ENCODE measurements at places on chromosomes 2 and 18.

- no peak for DNase-seq
These were observed 41.8 kb downstream of the PTGR3 start for GRCh38 chr18:75167137-75167536.

GRCh38 chr2:102478686-102479470, 5.9 kb downstream of the SLC9A4 start:
- DNase-seq, result no peak

- DNase-seq, result peak; percentile 42
These were observed 106.0 kb upstream of the TAF1B start for GRCh38 chr2:9737053-9737875.

GRCh38 chr2:117323331-117323730, 491.2 kb upstream of the DDX18 start:
- no peak for DNase-seq

GRCh38 chr2:10614124-10614523, 75.7 kb downstream of the NOL10 start:
- no peak for DNase-seq

DNA sequence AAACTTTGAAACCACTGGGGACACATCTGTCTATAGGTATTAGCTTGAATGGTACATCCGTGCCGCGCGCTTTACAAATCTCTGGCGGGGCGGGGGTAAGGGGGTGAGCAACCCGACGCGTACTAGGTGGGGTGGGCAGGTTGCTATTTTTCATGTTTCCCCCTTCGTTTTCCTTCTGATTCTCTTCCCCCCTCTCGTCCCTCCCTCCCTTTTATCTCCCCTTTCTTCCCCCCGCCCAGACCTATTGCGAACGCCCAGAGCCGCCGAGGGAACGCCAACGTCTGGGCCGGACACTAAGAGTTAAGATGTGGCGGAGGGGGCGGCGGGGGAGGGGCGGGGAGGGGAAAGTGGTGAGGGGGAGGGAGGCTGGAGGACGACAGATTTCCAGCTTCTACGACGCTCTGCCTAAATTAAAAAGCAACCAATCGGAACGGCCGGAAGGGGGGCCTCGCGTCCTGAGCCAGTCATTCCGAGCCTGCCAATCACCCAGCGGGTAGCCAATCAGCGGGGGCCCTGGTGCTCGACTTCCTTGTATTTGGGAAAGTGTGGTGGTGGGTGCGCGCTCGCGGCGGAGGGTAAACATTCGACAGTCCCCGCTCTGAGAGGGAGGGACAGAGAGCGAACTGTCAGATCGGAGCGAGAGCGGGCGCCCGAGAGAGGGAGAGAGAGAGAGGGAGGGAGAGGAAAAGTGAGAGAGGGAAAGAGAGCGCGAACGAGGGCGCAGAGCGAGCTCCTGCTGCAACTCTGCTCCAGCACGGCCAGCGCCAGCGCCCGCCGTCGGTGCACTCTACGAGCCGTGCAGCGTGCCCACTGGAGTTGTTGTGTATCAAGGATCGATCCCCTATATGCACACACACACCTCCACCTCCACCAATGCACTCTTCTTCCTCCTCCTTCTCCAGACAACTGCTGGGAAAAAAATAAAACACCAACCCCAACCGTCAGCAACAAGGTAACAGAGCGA, at the start of gene POU3F3:
TSS of gene POU3F3 (plus strand) at position 582 of the 964 bp plus-strand sequence. CDS start 1,396 bp downstream, outside the sequence.
- DNase-seq, result peak; percentile 9

- DNase-seq, result no peak
These were observed 30.2 kb downstream of the MAP3K2 start for GRCh38 chr2:127357591-127357990.

GRCh38 chr2:180038997-180039396, 31.9 kb upstream of the CWC22 start:
- DNase-seq, result no peak

GRCh38 chr2:229601396-229601795, 113.0 kb downstream of the DNER start:
- no peak for DNase-seq

DNA sequence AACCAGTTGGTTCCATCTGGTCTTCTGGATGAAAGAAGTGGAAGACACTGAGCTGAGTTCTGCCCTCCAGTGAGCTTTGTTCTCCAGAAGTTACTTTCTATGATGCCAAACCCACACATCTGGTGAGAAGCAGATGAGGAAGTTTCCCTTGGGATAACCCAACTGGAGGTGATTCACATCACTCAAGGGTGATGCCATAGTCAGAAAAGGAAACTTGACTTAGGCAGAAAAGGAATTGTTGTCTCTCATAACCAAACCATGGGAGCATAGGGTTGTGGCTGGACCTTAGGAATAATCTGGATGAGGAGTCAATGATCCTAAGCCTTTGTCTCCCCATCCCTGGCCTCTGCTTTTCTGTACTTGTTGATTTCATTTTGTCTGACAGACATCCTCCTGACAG, 43.7 kb downstream of the CDC42EP3 start:
- DNase-seq, result peak; percentile 58

DNA sequence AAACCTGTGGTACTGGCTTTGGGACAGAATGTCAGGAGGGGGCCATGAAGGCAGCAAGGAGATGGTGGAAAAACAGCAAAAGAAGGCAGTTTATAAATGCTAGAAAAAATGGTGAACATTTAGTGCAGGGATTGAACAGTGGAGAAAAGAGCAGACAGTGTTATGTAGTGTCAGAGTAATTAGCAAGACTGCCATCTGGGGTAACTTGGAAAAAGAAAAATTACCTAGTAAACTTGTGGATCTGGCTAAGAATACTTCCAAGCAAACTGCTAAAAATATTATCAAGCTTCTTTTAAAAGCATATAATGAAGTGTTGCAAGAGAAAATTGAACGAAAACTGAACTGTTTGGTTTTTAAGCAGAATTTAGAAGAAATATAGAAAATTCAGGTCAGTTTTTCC, 267.8 kb downstream of the INSIG2 start:
- no peak for DNase-seq

DNA sequence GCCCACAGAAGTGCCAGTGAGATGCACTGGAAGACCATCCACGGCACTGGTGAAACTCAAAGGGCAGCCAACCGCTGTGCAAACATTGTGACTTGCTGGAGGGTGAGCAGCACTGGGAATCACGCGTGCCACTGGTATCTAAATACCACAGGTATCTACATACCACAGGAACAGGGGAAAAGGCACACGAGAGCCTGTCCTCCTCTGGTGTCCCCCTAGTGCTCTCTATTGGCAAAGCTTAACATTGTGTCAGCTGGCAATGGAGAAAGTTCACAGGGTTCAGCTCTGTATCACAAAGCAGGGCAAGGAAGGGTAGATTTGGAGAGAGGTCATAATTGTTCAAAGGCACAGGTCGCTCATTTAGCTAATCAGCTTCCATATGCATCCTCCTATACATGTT, 12.6 kb upstream of the SEC11C start:
- DNase-seq, result no peak

DNA sequence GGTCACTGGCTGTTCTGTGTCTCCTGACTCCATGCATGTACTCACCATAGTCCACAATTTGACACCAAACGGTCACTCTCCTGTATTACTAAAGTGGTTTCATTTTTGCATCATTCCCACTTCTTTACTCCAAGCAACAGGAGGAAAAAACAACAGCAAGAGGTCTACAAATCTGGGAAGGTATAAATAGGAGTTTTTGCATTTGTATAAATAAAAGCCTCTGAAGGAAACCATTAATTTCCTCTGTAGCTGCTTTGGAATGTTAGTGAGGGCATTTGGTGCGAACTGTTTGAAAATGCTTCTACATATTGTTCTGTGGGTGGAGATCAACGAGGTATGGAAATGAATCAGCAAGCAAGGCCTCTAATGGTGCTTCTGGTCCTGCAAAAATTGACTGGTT, 148.5 kb upstream of the DLX2 start:
- peak; percentile 80 for DNase-seq

GRCh38 chr2:1370461-1370860, 42.8 kb upstream of the TPO start:
- DNase-seq, result no peak

- peak; percentile 13 for DNase-seq
These were observed 51.9 kb downstream of the SLC14A2 start for GRCh38 chr18:45667056-45667736.

DNA sequence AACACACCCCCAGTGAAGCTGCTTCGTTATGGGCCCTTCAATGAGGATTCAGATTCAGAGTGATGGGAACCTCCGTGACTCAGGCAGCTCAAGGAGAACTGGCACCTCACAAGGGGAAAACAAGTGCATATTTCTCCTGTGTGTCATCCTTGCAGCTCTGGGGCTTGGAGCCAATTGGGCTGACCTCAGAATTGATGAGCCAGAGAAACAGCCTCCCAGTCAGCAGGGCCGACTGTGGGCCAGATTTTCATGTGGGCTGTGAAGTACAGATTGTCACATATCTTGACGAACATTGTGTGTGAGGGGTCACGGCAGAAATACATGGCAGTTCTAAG, 189.6 kb upstream of the SP5 start:
- peak; percentile 95 for DNase-seq

GRCh38 chr18:29383311-29384273, 1206.7 kb upstream of the CDH2 start:
- peak; percentile 24 for DNase-seq

DNA sequence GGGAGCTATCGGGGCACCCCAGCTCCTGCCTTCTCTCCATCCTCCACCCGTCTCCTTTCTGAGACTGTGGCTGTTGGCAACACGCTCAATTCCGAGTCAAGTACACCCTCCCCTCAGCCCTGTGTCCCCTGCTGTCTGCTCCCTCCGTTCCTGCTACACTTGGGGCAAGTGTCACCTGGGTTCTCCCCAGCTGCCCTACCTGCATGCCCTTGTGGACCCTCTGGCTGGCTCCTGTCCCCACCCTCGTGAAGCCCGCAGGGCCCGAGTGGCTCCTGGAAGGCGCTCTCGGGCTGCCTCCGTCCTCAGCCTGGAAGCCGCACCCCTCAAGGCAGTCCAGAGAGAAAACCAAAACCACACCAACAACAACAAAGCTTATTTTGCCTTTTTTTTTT, 33.9 kb downstream of the PDIA6 start:
- DNase-seq, result no peak

- peak; percentile 6 for DNase-seq
These were observed 168.5 kb downstream of the DPP4 start for GRCh38 chr2:161905389-161906046.

DNA sequence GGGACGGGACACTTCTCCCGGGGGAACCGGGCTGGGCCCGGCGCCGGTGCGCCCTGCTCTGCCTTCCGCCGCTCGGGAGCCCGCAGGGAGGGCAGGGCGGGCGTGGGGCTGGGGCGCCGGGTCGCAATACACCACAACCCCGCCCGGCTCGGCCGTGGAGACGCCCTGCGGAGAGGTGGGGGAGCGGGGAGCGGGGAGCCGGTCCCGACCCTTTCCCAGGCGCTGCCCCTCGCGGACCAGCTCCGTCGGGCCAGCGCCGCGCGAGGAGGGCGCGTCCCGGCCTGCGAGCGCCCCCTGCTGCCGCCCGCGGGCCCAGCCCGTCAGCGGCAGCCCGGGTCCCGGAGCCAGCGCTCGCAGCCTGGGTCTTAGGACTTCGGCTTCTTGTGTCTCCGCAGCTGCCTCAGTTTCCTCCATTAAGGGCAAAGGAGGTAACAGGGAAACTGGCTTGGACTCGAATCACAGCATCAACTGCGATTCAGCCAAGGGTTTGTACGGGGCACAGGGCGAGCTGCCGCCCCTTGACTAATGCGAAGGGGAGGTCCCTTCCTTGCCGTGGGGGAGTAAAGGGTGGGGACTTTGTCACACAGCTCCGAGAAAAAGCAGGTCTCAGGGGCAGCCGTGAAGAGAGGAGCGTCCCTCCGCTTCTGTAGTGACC, 635 bp upstream of the ADRA2B start:
- DNase-seq, result peak; percentile 50

DNA sequence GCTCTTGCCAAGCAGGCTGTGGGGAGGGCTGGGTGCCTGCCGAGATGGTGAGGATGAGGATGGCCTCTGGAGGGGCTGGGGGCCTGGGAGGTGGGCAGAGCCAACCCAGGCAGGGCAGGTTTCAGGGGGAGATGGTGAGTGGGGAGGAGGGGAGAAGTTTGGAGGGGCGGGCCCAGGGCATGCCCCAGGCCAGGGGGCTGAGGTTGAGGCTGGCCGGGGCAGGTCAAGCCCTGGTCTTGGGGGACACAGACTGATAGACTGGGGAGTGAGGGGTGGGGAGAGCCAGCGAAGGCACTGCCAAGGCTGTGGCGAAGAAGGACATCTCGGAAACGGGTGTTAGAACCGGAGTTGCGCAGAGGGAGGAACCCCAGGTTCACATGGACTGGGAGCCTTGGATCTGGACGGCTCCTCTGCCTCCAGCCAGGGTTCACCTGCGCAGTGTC, 12.6 kb downstream of the CAPN10 start:
- DNase-seq, result no peak

GRCh38 chr2:201126308-201127151, 10.6 kb downstream of the CFLAR start:
- DNase-seq, result peak; percentile 78

DNA sequence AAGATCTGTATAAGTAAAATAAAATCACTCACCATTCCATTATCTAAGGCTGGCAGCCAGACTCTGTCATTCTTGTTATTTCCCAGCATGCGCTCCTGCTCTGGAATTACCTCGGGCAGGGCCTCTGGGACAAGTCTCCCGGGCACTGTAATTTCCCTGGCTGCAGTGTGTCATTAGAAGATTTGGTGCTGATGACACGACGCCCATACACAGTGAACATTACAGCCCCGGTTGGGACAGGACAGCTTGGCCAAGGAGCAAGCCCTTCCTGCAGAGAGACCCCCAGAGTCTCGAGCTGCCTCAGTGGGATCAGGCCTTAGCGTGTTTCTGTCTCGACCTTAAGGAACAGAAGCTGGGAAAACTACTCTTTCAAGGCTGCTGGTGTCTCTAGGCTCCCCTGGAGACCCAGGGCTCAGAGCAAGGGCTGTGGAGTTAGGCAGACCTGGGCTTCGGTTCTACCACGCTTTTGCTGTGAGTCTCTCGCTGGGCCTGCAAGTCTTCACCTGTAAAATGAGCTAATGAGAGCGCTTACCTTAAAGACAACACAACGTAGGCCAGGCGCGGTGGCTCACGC, 39.7 kb downstream of the SMAD7 start:
- no peak for DNase-seq

DNA sequence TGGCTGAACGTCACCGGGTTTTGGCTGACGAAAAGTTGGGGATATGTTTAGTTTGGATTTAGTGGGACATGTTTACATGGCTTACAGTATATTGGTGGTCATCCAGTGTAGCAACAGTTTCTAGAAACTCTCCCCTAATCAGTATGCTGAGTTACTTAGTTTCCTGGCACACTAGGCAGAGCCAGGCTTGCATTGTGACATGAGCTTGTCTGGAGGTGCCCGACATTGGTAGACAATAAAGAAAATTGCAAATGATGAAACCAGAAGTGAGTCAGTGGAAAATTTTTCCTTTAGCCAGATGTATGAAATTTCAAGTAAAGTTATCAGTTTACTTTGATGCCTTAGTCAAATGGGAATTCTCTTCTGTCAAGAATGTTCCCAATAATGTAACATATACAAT, 276.1 kb downstream of the RDH14 start:
- no peak for DNase-seq

GRCh38 chr2:132438691-132439090, 22.1 kb downstream of the GPR39 start:
- DNase-seq, result peak; percentile 98

- DNase-seq, result no peak
These were observed 38.8 kb downstream of the AQP4 start for GRCh38 chr18:26826656-26827235.
